ENCODE measurements at places on chromosomes 3 and 15.

DNA sequence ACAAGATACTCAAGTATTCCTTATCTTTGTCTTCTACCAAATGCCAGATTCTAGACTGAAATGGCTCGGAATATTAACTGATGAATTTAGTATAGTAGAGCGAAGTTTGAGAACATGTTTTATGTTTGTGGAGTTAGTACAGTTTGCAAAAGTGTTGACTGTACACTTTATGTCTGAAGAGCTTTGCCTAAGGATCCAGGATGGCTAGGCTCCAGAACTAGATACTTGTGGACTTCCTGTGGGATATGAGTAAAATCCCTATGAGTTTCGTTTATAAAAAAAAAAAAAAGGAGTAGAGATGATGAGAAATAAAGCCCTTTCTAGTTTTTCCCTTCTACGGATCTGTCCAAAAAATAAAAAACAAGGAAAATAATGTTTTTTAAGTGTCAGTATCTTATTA is 96.7 kb downstream of the TP63 start:
- DNase-seq: peak; percentile 64

- no peak for DNase-seq
These were observed 30.5 kb upstream of the BLM start for GRCh38 chr15:90686435-90687218.

GRCh38 chr3:39013289-39013688 is 38.5 kb downstream of the SCN11A start:
- no peak for DNase-seq

- DNase-seq: no peak
These were observed 74.6 kb upstream of the SPATA12 start for GRCh38 chr3:56985878-56986277.

DNA sequence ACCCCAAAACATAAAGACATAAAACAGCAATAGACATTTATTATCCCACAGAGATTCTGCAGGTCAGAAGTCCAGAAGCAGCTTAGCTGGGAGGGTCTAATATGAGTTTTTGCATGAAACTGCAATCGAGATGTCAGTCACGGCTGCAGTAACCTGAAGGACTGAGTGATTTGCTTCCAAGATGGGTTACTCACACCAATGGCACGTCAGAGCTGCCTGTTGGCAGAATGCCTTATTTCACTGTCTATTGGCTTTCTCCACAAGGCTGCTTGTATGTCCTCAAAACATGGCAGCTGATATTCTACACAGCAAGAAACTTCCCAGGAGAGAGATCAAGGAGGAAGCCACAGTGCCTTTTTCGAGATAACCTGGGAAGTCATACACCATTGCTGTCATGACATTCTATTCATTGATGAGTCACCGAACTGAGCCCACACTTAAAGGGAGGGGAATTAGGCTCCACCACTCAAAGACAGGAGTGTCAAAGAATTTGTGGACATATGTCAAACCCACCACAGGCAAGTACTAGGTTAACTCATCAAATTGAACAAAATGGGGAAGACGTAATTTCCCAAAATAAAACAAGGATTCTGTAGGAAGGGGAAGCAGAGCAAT is 122.2 kb downstream of the SYNPR start:
- no peak for DNase-seq

- DNase-seq: no peak
These were observed 20.7 kb downstream of the TIMP4 start for GRCh38 chr3:12138044-12138443.

GRCh38 chr3:38354588-38355330 is 8.2 kb downstream of the XYLB start:
- DNase-seq: no peak

DNA sequence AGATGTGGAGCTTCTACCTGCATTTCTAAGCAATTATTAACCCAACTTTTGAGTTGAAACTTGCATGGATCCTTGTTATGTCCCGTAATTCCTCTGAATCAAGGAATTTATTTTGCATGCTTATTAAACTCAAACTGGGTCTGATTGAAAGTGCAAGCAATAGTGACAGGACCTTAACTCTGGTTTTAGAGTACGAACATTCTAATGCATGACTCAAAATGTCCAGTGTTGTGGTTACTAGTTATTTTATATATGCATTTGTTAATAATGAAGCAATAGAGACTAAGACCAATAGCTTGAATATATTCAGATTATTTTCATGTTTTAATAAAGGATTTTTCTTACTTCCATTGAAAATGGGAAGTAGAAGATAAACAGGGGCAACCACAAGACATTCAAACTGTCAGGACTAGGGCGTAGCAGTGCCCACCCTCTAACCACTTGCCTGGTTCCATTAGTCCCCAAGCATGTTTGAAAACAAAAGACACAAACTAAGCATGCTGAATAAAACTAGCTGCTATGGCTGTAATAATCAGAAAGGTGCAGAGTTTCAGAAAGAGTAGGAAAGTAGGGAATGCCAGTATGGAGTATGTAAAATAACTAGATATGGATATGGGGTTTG is 28.1 kb downstream of the OIP5 start:
- no peak for DNase-seq

GRCh38 chr3:70400194-70400593 is 87.8 kb upstream of the MDFIC2 start:
- DNase-seq: no peak

DNA sequence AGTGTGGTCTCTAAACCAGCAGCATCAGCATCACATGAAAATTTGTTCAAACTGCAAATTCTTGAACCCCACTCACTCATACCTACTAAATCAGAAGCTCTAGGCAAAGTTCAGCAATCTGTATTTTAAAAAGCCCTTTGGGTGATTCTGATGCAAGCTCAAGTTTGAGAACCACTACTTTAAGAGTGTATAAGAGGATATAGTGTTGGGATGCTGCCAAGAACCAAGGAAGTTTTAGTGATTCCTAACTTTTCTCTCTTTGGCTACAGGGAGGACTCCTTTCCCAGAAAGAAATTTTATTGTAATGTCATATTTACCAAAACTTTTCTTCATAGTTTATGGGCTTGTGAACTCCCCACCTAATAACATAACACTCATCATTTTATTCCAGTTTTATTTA is 422.2 kb downstream of the TBC1D5 start:
- peak; percentile 5 for DNase-seq

- DNase-seq: peak; percentile 85
These were observed 49.5 kb downstream of the CYP11A1 start for GRCh38 chr15:74317820-74318375.

DNA sequence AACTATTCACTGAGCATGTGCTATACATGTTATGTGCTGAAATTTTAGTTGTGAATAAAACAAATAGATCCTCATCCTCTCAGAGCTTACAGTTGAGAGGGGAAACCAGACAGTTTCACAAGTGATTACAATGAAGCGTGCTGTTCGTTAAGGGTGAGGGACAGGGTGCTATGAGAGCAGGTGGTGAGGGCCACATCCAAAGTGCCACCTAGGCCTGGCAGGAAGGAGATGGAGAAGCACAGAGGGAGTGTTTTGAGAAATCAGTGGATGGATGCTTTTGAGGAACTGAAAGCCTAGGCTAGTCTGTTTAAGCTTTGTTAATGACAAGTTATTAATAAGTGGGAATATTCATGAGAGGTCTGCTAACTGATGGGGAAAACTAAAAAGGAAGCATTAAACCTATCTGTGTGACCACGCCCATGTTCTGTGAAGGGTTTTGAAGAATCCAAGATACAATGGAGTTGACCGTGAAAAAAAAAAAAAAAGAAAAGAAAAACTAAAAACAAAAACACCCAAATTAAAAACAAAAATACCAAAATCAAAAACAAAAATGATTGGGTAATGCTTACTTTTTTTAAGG is 7.3 kb downstream of the MCTP2 start:
- DNase-seq: no peak

Measured in forelimb muscle (tissue), 1 donor.